ENCODE measurements at places on chromosomes 1 and 21. TPM values are rescaled to one million over a fixed set of nuclear protein-coding genes. Genes with fewer than 3 reads are reported as not detected.

DNA sequence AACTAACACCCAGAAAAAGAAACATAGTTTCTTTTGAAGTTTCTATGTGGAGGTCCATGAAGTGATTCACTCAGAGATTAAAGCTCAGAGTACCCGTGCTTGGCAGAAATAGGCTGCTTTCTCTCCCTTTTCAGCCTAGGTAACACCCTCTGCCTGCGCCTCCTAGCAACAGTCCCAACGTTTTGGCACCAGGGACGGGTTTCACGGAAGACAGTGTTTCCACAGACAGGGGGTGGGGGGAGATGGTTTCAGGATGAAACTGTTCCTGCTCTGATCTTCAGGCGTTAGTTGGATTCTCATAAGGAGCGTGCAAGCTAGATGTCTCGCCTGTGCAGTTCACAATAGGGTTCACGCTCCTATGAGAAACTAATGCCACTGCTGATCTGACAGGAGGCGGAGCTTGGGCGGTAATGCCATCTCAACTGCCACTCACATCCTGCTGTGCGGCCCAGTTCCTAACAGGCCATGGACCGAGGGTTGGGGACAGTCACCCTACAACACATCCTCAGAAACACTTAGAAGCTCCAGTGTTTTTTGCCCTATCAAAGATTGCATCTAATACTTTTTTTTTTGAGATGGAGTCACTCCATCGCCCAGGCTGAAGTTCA, 53.2 kb downstream of the CHML start:
- no peak for DNase-seq
- H3K36me3 ChIP-seq: no peaks in the 10 kb centered on the region
- H3K27me3 ChIP-seq: no peaks in the 10 kb centered on the region
- no peak overlapping the region for H3K27ac ChIP-seq
- no peak overlapping the region for H3K4me3 ChIP-seq
- H3K4me1 ChIP-seq: no peaks in the 10 kb centered on the region

GRCh38 chr1:12475947-12476346, 142.1 kb downstream of the DHRS3 start:
- no peak overlapping the region for H3K4me3 ChIP-seq
- no peaks in the 10 kb centered on the region for H3K27me3 ChIP-seq
- peaks cover 93% of the 10 kb centered on the region for H3K4me1 ChIP-seq

GRCh38 chr1:216498277-216498676, 75.0 kb upstream of the USH2A start:
- no peaks in the 10 kb centered on the region for H3K4me1 ChIP-seq
- H3K27ac ChIP-seq: no peak overlapping the region
- H3K36me3 ChIP-seq: no peaks in the 10 kb centered on the region
- H3K27me3 ChIP-seq: no peaks in the 10 kb centered on the region
- H3K4me3 ChIP-seq: no peak overlapping the region
- DNase-seq: no peak

- no peak overlapping the region for H3K27ac ChIP-seq
- no peak overlapping the region for H3K4me3 ChIP-seq
- H3K27me3 ChIP-seq: no peaks in the 10 kb centered on the region
- H3K4me1 ChIP-seq: no peaks in the 10 kb centered on the region
- H3K36me3 ChIP-seq: no peaks in the 10 kb centered on the region
- no peak for DNase-seq
Observed at GRCh38 chr1:114458237-114458777, 52.7 kb downstream of the TRIM33 start.

GRCh38 chr1:168086438-168086837, 50.3 kb downstream of the GPR161 start:
- DNase-seq: no peak
- no peak overlapping the region for H3K27ac ChIP-seq
- H3K27me3 ChIP-seq: no peaks in the 10 kb centered on the region

GRCh38 chr1:20194757-20195461, 8.6 kb upstream of the PLA2G2C start:
- no peaks in the 10 kb centered on the region for H3K4me1 ChIP-seq
- peak; percentile 22 for DNase-seq
- H3K27ac ChIP-seq: no peak overlapping the region
- H3K4me3 ChIP-seq: no peak overlapping the region
- H3K36me3 ChIP-seq: no peaks in the 10 kb centered on the region

DNA sequence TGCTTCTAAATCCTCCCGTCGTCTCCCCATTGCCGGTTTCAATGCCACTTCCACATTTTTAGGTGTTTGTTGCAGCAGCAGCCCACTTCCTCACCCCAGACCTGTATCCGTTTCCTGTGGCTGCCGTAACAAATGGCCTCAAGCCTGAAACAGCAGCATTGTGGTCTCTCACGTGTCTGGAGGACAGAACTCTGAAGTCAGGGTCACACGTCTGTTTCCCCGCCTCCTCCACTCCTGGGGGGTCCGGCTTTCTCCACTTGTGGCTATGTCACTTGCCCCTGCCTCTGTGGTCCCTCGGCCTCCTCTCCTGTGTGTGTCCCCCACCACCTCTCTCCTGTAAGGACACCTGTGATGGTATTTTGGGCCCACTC, 21.8 kb downstream of the TRPM2 start:
- H3K4me3 ChIP-seq: no peak overlapping the region
- no peak for DNase-seq
- H3K27ac ChIP-seq: no peak overlapping the region

DNA sequence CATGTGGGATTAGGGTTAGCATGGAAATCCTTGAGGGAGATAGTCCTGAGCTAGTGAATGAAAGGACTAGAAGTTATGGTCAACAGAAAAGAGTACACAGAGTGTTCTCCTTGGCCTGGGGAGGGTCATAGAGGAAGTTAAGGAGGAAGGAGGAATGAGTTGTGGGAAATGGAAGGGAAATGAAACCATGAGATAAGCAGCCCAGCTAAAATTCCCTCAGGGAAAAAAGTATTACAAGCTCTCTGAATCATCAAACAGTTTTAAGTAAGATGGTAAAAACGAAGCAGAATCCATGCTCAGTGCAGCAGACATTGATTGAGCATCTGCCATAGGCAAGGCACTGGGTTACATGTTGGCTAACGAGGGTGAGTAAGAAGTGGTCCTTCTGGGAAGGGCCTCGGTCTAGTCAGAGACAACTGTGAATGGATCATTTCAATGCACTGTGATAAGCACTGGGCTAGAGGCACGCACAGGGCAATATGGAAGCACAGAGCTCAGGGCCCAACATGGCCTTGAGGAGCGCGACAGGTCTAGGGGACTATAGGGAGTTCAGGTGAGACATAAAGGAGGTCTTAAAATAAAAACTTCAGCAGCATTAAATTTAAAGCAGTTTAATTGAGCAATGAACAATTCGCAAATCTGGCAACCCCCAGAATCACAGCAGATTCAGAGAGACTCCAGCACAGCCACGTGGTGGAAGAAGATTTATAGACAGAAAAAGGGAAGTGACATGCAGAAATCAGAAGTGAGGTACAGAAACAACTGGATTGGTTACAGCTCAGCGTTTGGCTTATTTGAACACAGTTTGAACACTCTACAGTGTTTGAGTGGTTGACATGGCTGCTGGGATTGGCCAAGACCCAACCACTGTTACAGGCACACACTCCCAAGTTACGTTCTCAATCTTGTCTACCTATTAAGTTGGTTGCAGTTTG, 219.5 kb downstream of the HLX start:
- H3K36me3 ChIP-seq: no peaks in the 10 kb centered on the region
- peaks cover 18% of the 10 kb centered on the region for H3K4me1 ChIP-seq
- H3K27ac ChIP-seq: peak overlapping the region; percentile 67
- no peak for DNase-seq

DNA sequence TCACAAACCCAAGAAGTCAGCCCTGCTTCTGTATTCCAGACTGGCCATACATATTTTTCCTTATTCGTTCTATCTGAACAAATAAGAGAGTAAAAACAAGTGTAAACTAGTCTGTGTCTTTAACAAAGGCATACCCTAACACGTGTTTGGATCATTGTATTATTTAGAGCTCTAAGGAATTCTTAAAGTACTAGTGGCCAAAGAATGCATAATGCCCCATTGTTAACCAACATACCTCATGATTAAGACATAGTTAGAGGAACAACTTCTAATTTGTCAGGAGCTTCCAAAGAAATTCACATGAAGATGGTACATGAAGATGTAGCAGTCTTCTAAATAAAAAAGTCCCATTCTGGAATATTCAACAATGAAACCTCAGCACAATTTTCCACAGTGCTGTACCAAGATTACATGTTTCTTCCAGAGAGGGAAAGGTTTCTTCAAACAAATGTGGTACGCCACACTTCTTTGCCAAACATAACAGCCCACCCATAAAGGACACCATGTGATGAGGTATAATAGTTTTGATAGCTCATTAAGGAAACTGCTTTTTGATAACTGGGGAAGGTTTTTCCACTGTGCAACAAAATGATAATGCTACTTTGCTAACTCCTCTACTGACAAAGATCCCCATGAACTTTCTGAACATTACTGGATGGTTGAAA, 5.0 kb downstream of the PALMD start:
- no peaks in the 10 kb centered on the region for H3K36me3 ChIP-seq
- DNase-seq: no peak
- peak overlapping the region; percentile 55 for H3K27ac ChIP-seq
- no peaks in the 10 kb centered on the region for H3K27me3 ChIP-seq

DNA sequence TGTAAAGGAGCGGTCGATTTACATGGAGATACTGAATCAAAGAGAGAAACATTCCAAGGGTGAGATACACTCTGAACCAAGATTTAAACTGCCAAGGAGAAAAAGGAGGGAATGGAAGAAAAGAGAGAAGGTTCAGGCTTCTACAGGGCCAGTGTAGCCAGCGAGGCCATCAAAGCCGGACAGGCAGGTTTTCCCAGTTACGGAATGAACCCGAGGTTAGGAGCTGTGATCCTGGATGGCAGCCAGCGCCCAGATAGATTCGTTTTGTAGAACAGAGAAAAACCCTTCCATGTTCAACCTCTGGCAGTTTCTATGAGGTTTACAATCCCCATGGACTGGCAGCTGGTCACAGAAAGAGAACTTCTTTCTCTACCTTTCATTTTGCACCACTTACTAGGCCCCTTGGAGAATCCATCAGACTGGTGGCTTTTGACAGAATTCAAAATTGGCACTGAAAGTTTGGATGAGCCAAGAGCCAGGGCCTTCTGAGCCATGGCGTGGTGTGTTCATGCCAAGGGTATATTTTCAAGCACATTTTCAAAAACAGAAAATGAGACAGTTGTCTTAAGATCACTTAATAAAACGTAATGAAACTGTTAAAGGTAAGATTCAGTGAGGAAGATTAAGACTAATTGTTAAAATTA, 171.5 kb downstream of the RUNX1 start:
- DNase-seq: no peak
- no peaks in the 10 kb centered on the region for H3K36me3 ChIP-seq

GRCh38 chr1:145878724-145879123, 6.9 kb downstream of the ANKRD35 start:
- H3K27me3 ChIP-seq: no peaks in the 10 kb centered on the region
- H3K36me3 ChIP-seq: no peaks in the 10 kb centered on the region
- H3K4me3 ChIP-seq: no peak overlapping the region
- no peaks in the 10 kb centered on the region for H3K4me1 ChIP-seq
- no peak overlapping the region for H3K27ac ChIP-seq
- DNase-seq: no peak

- H3K4me1 ChIP-seq: no peaks in the 10 kb centered on the region
- H3K27me3 ChIP-seq: peaks cover 65% of the 10 kb centered on the region
- DNase-seq: no peak
- H3K36me3 ChIP-seq: no peaks in the 10 kb centered on the region
Observed at GRCh38 chr1:39727221-39727931, 11.3 kb upstream of the PPIE start.

DNA sequence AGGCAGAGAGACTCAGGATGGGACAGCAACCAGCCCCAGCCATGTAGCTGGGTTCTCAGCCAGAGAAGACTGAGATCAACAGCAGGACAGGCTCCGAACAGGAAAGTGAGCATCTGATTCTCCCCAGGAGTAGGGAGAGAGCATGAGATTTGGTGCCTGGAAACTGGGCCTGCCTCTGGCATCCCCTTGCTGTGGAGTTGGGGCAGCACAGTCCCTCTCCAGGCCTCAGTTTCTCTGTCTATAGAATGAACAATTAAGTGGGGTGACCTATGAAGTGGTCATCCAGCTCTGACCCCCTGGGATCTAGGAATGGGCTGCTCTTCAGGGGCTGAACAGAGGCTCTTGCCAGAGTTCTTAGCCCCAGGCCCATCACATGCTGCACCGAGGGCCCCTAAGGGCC, 55.6 kb downstream of the KLHDC7A start:
- DNase-seq: no peak
- no peak overlapping the region for H3K27ac ChIP-seq
- H3K4me3 ChIP-seq: no peak overlapping the region

GRCh38 chr1:119531606-119532323, 24.8 kb downstream of the HSD3B1 start:
- no peak overlapping the region for H3K4me3 ChIP-seq
- no peak for DNase-seq
- H3K27ac ChIP-seq: no peak overlapping the region
- no peaks in the 10 kb centered on the region for H3K27me3 ChIP-seq
- no peaks in the 10 kb centered on the region for H3K4me1 ChIP-seq
- H3K36me3 ChIP-seq: no peaks in the 10 kb centered on the region

GRCh38 chr1:45621501-45621836, 2.4 kb downstream of the CCDC17 start:
- no peak overlapping the region for H3K4me3 ChIP-seq
- DNase-seq: no peak
- H3K27ac ChIP-seq: no peak overlapping the region
- peaks cover 25% of the 10 kb centered on the region for H3K36me3 ChIP-seq
- peaks cover 34% of the 10 kb centered on the region for H3K4me1 ChIP-seq
- H3K27me3 ChIP-seq: no peaks in the 10 kb centered on the region

GRCh38 chr1:53681977-53682685, 56.8 kb downstream of the GLIS1 start:
- DNase-seq: peak; percentile 21
- H3K27me3 ChIP-seq: no peaks in the 10 kb centered on the region
- H3K4me1 ChIP-seq: no peaks in the 10 kb centered on the region
- H3K36me3 ChIP-seq: no peaks in the 10 kb centered on the region
- no peak overlapping the region for H3K27ac ChIP-seq

DNA sequence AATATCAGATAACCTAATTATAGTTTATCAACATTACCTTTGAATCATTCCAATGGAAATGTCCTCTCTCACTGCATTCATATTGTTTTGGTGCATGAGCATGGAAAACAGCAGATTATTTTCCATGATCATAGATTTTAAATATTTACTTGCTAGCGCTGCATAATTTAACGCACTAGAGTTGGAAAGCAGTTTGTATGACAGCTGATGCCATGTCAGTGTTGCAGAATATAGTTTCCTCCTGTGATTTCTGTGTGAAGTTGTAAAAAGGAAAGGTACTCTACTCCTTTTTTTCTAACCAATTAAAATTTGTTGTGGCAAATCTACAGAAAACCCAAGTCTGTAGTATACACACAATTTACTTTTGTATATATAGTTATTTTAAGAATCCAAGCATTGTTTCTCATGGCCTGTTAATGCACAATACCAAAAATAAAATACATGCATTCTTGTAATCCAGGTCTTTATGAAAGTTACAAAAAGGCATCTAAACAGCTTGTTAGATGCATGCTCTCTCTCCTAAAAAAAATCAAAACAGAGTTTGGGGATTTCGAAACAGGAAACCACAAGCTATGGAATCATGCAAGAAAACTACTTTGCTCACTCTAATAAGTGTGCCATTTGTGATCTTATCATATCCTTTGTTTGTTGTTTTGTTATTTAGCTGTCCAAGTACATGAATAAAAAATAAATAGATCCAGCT, 1.9 kb upstream of the ATG4C start:
- H3K4me1 ChIP-seq: no peaks in the 10 kb centered on the region
- no peaks in the 10 kb centered on the region for H3K36me3 ChIP-seq

The OR4F16 gene
- total RNA-seq: 0.60 TPM

The ERMAP gene
- total RNA-seq: 14.2 TPM

The OVAAL gene
- total RNA-seq: not detected

The TRAF5 gene
- 12.0 TPM for total RNA-seq

The CDC42 gene
- total RNA-seq: 166 TPM

The WNT4 gene
- total RNA-seq: not detected

The PTGFRN gene
- 13.5 TPM for total RNA-seq

The RIMKLA gene
- total RNA-seq: 2.2 TPM

The DENND4B gene
- 78.0 TPM for total RNA-seq

The IFI16 gene
- total RNA-seq: 121 TPM

The MIXL1 gene
- not detected for total RNA-seq
